ENCODE measurements at places on chromosomes 4 and X. TPM values are rescaled to one million over a fixed set of nuclear protein-coding genes. Genes with fewer than 3 reads are reported as not detected.

DNA sequence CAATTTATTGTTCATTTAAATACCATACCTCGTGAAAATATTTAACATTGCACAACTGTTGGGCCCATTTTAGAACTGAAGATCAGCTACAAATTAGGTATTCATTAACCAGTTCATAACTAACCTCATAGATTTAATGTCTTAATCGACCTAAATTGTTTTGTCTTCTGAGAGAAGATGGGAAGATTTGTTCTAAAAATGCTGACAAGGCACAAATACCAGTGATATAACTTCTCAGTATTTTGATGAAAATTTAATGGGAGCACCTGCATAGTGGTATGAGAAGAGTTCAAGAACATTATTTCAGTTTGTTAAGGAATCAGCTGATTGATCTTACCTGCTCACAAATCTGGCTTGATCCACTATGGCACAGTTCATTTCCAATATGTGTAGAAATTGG, 33.9 kb downstream of the POF1B start:
- DNase-seq: no peak

- DNase-seq: no peak
Measured at GRCh38 chr4:109157205-109157604, 145.3 kb downstream of the COL25A1 start.

- no peak for DNase-seq
Measured at GRCh38 chr4:7705593-7705992, 234.1 kb downstream of the AFAP1 start.

The UGT2B15 gene
- polyA plus RNA-seq: not detected

DNA sequence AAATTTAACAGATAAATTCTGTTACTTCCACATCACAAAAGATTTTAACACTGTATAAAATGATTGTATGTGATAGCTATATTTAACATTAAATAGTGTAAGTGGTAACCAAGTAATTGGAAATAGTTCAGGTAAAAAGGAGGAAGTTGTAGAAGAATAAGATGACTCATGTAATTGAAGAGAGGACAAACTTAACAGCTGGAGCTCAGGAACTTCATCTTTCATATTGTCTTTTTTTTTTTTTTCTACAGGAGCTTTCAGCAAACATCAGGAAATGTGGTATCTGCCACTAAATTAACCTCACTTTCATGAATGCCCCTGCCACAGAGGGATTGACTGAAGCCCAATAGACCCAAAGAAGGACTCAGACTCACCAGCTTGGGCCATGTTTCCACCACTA, 188.4 kb upstream of the VEGFC start:
- no peak for DNase-seq

The ODAPH gene
- not detected for polyA plus RNA-seq

The GRIA3 gene
- polyA plus RNA-seq: 0.06 TPM

The REPS2 gene
- 0.15 TPM for polyA plus RNA-seq

GRCh38 chrX:107485013-107485412, 35.6 kb downstream of the FRMPD3 start:
- DNase-seq: no peak

The PNCK gene
- polyA plus RNA-seq: not detected

- no peak for DNase-seq
Measured at GRCh38 chrX:21958916-21959315, 18.4 kb downstream of the SMS start.

GRCh38 chr4:183424109-183424744, 20.2 kb upstream of the CDKN2AIP start:
- DNase-seq: no peak

GRCh38 chr4:36351082-36351666, 69.8 kb downstream of the DTHD1 start:
- DNase-seq: no peak

The ATP8A1 gene
- 0.20 TPM for polyA plus RNA-seq

The SYTL4 gene
- polyA plus RNA-seq: 5.3 TPM

The DDX53 gene
- not detected for polyA plus RNA-seq

The MAGEA9B gene
- polyA plus RNA-seq: not detected

The XPNPEP2 gene
- 0.45 TPM for polyA plus RNA-seq

DNA sequence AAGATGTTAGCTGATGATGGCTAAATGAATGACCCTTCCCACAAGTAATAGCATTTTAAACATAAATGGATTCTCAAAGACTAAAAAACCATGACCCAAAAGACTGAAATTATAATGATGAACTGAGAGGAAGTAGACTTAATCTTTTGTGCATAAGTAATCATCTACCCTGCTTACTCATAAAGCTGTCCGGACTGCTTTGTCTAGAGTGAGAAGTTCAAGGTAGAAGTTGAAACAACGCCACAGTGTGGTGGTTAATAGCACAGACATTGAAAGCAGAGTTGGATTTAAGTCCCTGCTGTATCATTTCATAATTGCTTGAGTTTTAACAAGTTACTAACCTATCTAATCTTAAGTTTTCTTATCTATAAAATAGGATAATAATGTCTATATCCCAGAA, 346.6 kb downstream of the CENPC start:
- DNase-seq: no peak

DNA sequence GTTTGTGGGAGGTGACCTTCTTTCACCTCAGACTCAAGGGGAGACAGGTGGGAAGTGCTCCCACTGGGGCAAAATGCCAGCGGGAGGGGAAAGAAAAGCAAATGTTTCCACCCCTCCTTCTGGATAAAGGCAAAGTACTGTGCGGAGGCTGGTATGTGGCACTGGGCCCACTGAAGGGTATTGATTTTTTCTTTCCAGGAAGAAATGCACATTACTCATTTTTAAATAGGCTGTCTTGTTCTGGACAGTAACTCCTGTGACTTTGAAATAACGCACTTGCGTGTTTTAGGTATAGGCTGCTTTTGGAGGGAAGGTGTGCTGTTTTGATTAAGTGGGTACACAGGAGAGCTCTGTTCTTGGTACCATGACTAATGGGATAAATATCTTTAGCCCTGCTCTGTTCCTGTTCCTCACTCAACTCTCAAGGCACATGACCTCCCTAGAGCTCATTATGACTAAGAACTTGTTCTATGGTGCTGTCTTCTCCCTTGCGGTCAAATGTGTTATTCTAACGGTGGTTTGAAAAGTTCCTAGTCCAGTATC, 40.7 kb upstream of the MBTPS2 start:
- DNase-seq: peak; percentile 1

DNA sequence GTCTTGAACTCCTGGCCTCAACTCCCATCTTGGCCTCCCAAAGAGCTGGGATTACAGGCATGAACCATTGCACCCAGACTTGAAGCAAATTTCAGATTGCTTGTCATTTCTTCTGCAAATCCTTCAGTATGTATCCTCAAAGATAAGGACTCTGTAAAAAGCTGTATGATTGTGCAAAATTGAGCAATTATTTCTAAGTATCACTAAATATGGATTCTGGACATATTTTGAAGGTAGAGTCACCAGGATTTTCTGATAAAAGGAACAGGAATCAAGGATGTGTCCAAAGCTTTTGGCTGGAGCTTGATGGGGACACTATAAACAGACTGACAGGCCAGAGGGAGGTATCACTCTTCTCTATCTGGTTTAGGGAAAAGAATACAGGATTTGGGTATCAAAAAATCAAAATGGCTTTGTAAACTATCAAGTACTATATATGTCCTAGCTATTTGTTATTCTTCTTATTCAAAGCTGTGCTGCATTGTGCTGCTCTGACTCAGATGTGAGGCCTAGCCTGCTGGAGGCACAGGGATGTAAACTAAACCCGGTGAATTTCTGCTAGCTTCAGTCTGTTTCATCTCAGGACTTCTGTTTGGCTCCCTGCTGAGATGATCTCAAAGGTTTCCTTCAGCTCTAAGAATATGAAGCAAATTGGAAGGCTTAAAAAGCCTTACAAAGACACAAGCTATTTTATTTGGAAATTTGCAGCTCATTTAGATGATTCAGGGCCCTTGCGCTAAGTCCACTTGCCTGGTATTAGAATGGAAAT, 8.3 kb downstream of the RPS4X start:
- peak; percentile 55 for DNase-seq

DNA sequence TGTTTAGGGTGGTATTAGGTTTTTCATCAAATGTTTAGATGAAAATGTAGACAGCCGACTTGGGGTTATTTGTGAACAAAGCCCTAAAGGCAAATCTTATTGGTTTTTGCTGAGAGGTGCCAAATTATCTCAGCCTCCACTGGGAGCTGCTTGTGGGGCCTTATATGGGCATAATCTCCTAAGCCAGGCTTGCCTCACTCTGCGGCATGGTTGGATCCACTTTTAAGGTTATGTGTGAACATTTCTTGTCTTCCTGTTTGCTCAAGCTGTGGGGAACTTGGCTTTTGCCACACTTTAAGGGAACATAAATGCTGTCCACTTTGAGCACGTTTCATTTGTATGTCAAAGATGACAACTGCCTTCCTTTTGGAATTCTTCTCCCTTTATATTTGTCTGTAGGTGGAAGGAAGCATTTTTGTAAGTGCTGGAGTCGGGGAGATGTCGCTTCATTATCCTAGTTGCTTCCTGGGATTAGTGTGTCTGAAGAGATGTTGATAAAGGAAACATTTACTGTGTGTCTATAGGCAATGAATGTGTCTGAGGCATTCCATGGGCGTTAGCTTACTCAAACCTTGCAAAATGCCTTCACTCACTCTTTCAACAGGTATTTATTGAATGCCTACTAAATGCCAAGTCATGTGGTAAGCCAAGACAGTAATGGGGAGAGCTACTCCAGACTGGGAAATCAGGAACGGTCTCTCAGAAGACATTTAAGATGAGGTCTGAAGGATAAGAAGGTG, 78.3 kb downstream of the SLC9A6 start:
- DNase-seq: no peak

DNA sequence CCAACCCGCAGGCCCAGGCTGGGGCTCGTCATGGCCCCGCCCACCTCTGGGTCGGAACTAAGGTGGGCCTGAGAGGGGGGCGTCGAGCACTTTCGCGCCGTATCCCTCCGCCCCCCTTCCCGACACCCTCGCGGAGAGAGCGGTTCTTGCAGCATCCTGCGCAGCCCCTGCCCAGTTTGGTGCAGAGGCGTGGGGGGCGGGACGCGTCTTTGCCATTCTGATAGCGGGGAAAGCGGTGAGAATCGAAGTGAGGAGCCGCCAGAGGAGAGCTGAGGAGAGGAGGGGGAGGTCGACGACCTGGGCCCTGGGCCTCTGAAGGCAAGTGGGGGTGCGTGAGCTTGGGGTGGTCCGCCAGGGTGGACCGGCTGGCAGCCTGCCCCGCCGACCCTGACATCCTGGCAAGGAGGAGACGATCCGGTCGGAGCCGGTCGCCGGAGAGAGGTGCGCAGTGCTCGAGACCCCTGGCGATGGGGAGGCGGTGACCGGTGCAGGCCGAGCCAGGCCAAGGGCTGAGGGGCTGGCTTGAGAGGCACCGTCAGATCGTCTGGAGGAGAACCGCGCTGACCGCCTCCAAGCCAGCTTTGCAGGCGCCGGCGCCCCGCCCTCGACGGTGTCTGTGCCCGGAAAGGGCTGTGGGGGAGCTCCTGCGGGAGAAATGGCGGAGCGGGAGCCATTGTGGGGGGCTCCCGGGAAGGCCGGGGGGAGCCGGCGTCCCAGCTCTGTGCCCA, 25.5 kb downstream of the GPRASP3 start:
- no peak for DNase-seq

The ZBTB33 gene
- 8.9 TPM for polyA plus RNA-seq

GRCh38 chr4:113697429-113697828, 64.1 kb downstream of the CAMK2D start:
- no peak for DNase-seq

GRCh38 chr4:110364911-110365520, 110.9 kb upstream of the ENPEP start:
- DNase-seq: no peak

- no peak for DNase-seq
Measured at GRCh38 chr4:6926681-6927478, 17.3 kb downstream of the TBC1D14 start.

- no peak for DNase-seq
Measured at GRCh38 chr4:147378780-147379179, 102.1 kb upstream of the EDNRA start.

- DNase-seq: peak; percentile 34
Measured at GRCh38 chrX:109830704-109831206, 97.7 kb upstream of the ACSL4 start.

- DNase-seq: no peak
Measured at GRCh38 chrX:23855569-23855968, 52.2 kb downstream of the APOO start.

DNA sequence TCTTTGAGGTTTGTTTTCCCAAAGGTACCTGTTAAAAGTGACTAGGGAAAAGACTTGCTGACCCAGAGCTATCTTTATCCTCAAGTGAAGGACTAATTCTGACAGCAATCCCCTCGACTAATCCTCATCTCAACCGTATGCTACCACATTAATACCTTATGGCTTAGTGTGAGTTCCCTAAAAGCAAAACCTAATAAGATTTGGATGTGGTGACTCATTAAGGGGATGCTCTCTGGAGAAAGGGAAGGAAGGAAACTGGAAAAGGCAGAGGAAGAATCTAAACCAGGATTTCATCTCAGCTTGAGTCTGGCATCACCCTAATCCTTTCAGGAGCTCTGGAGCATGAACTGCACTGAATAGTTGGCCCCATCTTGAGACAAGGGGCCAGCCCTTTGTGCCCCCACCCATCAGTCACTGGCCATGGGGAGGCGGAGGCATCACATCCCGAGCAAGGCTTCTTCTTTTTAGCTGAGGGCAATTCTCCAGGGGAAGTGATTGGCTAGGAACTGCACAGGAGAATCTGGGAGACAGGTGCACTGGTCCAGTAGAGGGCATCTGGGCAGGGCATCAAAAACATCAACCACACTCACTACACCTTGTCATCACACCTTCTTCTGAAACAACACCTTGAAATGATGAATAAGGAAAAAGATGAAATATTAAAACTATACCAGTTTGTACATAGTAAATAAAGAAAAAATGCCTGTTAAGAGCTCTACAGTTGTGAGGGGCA, 6.9 kb upstream of the BBS7 start:
- no peak for DNase-seq

The RTL5 gene
- polyA plus RNA-seq: 1.7 TPM

The PF4V1 gene
- polyA plus RNA-seq: 0.83 TPM

DNA sequence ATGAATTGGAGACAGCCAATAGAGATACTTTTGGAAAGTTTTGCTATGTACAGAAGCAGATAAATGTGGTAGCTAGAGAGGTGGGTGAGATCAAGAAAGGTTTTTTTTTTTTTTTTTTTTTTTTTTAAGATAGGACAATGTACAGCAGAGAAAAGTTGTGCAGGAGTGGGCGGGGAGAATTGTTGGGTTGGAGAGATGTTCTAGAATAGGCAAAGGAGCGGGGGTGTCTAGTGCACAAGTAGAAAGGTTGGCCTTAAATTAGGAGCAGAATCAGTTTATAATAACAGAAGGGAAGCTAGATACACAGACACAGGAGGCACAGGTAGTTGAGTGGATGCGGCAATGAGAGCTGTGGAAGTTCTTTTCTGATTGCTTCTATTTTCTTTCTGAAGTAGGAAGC, 66.2 kb upstream of the PGK1 start:
- no peak for DNase-seq

DNA sequence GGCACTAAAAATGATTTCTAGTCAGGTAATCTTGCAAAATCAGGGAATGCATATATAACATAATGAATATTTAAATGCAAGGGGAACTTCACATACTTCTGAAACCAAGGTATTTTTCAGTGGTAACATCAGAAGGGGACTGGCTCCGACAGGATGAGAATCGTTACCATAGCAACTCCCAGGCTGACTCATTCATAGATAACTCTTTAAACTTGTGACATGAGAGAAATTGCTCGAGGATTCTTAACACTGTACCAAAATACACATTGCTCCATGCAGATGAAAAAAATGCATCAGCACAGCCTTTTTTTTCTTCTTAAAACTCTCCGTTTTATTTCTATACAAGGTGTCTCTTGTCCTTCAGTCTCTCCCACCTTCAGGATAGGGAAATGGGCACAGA, 114.3 kb downstream of the GABRB1 start:
- peak; percentile 67 for DNase-seq

The CPE gene
- 11.8 TPM for polyA plus RNA-seq
